CD14-positive monocyte (primary cell): ENCODE measurements at places on chromosomes 1 and 21.
A peak's percentile ranks its signal among the peaks of the same experiment; 100 is the strongest.

- H3K27me3 ChIP-seq: no peaks in the 10 kb centered on the region
- H3K4me3 ChIP-seq: no peak overlapping the region
- H3K4me1 ChIP-seq: no peaks in the 10 kb centered on the region
- no peak overlapping the region for H3K27ac ChIP-seq
Measured at GRCh38 chr1:88744142-88744541, 60.1 kb downstream of the PKN2 start.

GRCh38 chr1:241579434-241579833 lies 47.3 kb downstream of the KMO start:
- no peaks in the 10 kb centered on the region for H3K27me3 ChIP-seq
- H3K36me3 ChIP-seq: peaks cover 96% of the 10 kb centered on the region
- no peak for DNase-seq
- no peak overlapping the region for H3K4me3 ChIP-seq
- no peak overlapping the region for H3K27ac ChIP-seq

DNA sequence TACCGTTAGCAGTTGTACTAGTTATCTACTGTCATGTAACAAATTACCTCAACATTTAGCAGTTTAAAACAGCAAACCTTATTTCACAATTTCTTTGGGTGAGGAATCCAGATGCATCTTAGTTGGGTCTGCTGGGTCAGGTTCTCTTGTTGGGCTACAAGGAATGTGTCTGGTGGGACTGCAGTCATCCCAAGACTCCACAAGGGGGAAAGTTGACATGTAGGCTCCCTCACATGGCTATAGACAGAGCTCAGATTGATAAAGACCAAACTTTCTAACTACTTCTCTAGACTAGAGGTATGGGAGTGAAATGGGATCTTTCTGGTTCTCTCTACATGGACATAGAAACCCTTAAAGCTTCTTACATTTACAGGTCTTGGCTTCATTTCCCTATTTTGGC lies 160.9 kb downstream of the UCK2 start:
- no peak overlapping the region for H3K4me3 ChIP-seq
- no peaks in the 10 kb centered on the region for H3K4me1 ChIP-seq
- DNase-seq: no peak
- no peaks in the 10 kb centered on the region for H3K36me3 ChIP-seq
- H3K27ac ChIP-seq: no peak overlapping the region

- H3K4me1 ChIP-seq: no peaks in the 10 kb centered on the region
- no peak for DNase-seq
- H3K4me3 ChIP-seq: no peak overlapping the region
- H3K27ac ChIP-seq: no peak overlapping the region
- H3K27me3 ChIP-seq: no peaks in the 10 kb centered on the region
- H3K36me3 ChIP-seq: no peaks in the 10 kb centered on the region
Measured at GRCh38 chr21:46000731-46001641, 19.4 kb downstream of the COL6A1 start.

DNA sequence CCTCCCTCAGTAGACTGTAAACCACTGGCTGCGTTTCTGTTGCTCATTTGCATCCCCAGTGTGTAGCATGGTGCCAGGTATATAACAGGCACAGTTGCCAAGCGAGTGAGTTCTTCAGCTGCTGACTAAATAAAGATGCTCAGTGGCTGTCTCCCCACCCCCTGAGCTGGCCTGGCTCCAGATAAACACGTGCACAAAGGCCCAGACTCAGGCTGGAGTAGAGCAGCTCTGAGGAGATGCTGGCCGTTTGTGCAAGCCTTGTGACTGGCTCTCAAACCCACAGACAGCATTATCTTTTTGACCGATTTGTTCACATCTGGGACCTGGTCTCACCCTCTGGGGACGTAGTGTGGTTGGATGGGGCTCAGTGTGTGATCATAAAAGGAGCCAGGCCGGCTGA lies 7.1 kb downstream of the CHRNB2 start:
- H3K27me3 ChIP-seq: no peaks in the 10 kb centered on the region
- H3K4me3 ChIP-seq: no peak overlapping the region
- no peak for DNase-seq
- H3K36me3 ChIP-seq: peaks cover 17% of the 10 kb centered on the region

DNA sequence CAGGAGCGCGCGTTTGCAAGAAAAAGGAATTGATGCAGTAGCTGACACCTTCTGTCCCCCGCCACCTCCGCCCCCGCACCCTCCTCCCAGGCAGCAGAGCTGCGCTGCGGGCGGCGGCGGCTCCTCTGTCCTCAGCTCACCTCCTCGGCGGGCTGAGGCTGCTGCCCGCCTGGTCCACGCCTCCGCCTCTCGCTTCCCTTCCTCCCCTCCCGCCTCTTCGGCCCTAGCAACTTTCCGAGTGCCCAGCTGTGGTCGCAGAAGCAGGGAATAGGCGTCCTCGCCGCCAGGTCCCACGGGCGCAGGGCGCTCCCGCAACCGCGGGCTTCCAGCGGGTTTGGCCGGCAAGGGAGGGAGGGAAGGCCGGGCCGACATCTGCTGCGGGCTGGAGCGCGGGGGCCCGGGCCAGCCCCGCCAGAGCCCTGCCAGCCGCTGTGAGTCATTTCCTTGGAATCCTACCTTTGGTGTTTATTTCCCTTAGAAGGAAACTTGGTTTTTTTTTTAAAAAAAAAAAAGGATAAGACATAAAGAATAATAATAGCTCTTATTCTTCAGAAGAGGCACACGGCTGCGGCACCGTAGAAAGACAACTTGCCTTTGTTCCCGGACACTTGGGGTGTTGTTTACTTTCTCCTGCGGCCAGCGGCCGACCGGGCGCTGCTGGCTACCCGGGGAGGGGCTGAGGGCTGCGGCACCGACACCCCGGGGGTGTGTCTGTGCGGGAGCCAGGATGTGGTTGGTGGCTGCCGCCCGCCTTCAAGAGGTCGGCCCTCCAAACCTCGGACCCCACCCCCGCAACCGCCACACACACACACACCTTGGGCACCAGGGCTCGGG lies 1.1 kb downstream of the SERTAD4 start:
- DNase-seq: no peak
- no peaks in the 10 kb centered on the region for H3K4me1 ChIP-seq
- no peak overlapping the region for H3K27ac ChIP-seq
- no peak overlapping the region for H3K4me3 ChIP-seq
- H3K27me3 ChIP-seq: peaks cover 66% of the 10 kb centered on the region

DNA sequence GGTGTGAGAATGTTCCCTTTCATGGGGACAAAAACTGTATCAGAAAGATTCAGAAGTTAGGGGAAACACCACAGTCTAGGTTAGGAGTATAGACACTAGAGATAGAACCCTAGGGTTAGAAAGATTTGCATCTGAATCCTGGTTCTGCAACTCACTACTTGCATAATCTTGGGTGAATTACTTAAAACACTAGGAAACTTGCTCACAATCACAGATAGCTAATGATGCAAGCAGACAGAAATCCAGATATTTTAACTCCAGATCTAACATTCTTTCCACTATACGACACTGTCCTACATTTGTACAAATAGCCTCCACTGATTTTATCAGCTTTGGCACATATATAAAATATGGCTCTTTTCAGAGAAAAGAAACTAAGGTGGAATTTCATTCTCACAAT lies 30.8 kb upstream of the GLIS1 start:
- no peak overlapping the region for H3K4me3 ChIP-seq
- H3K4me1 ChIP-seq: no peaks in the 10 kb centered on the region
- peaks cover 42% of the 10 kb centered on the region for H3K36me3 ChIP-seq
- DNase-seq: no peak
- no peak overlapping the region for H3K27ac ChIP-seq
- no peaks in the 10 kb centered on the region for H3K27me3 ChIP-seq

GRCh38 chr21:27764056-27764455 lies 797.2 kb upstream of the ADAMTS5 start:
- no peaks in the 10 kb centered on the region for H3K27me3 ChIP-seq
- no peaks in the 10 kb centered on the region for H3K4me1 ChIP-seq
- no peak for DNase-seq
- no peak overlapping the region for H3K27ac ChIP-seq
- H3K36me3 ChIP-seq: no peaks in the 10 kb centered on the region

GRCh38 chr1:174217248-174217647 lies 57.9 kb downstream of the RABGAP1L start:
- no peaks in the 10 kb centered on the region for H3K4me1 ChIP-seq
- no peak overlapping the region for H3K4me3 ChIP-seq
- H3K27me3 ChIP-seq: no peaks in the 10 kb centered on the region
- no peak overlapping the region for H3K27ac ChIP-seq

DNA sequence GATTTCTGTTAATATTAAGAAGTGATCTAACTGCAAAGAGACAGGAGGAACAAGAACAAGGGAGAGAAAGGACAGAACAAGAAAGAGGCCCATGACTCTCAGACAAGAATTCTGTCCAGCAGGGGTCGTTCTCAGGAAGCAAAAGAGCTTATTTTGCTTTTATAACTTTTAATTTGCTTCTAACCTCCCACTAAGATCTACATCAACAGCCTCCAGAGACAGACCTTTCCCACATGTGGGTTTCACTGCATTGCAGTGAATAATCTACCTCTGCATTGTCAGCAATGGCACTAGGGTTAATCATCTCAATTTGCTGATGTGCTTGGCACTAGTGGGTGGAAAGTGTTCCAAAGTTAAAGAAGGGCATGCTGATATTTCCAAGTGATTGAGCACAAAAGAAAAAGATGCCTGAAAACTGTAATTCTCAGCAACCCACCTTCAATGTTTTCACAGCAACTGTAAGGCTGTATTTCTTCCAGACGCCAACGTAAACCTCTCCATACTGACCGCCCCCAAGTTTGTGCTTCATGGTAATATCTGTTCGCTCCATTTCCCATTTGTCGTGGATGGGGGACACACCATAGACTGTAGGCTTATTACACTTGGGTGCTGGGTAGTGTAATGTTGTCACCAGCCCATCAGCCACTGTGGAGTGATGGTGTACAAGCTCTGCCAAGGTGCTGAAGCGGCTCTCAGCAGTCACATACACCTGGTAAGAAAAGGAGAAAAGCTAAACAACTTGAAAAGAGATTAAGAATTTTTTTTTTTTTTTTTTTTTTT lies 39.5 kb downstream of the TOR3A start:
- H3K36me3 ChIP-seq: peaks cover 21% of the 10 kb centered on the region
- DNase-seq: peak; percentile 57
- H3K27ac ChIP-seq: no peak overlapping the region
- H3K4me1 ChIP-seq: no peaks in the 10 kb centered on the region
- H3K4me3 ChIP-seq: no peak overlapping the region
- no peaks in the 10 kb centered on the region for H3K27me3 ChIP-seq

DNA sequence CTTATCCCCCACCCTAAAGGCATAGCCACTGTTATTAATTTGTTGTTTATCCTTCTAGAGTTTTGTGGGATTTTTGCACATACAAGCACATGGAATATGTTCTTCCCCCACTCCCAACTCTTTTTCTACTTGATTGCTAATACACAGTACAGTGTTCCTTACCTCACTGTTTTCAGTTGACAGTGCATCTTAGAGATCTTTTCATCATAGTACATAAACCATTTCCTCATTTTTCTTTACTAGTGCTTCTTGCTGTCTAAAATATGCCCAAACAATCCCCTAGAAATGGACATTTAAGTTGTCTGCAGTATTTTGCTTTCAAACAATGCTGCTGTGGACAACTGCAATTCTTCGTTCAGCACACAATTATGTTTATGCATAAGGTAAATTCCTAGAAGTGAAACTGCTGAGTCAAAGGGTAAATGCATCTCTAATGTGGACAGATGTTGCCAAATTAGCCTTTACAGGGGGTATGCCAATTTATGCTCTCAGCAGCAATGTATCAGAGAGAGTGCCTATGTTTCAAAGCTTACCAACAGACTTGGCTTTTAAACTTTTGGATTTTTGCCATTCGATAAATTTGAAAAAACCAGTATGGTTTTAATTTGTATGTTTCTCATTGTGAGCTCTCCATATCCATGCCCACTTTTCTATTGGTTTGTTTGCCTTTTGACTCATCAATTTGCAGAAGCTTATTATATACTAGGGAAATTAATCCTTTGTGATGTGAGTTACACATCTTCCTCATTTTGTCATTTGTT lies 132.6 kb downstream of the MRPS6 start:
- no peaks in the 10 kb centered on the region for H3K36me3 ChIP-seq
- peaks cover 65% of the 10 kb centered on the region for H3K4me1 ChIP-seq
- H3K4me3 ChIP-seq: no peak overlapping the region
- peak overlapping the region; percentile 66 for H3K27ac ChIP-seq
- DNase-seq: peak; percentile 49

GRCh38 chr1:248820041-248820585 lies 5.6 kb downstream of the SH3BP5L start:
- peaks cover 86% of the 10 kb centered on the region for H3K4me1 ChIP-seq
- peak overlapping the region; percentile 99 for H3K27ac ChIP-seq
- no peaks in the 10 kb centered on the region for H3K27me3 ChIP-seq
- no peak for DNase-seq

- no peak for DNase-seq
- no peak overlapping the region for H3K4me3 ChIP-seq
- H3K27me3 ChIP-seq: no peaks in the 10 kb centered on the region
- no peak overlapping the region for H3K27ac ChIP-seq
- H3K36me3 ChIP-seq: no peaks in the 10 kb centered on the region
Measured at GRCh38 chr1:16054598-16055540, 11.3 kb downstream of the CLCNKB start.

- H3K36me3 ChIP-seq: no peaks in the 10 kb centered on the region
- DNase-seq: peak; percentile 95
- no peaks in the 10 kb centered on the region for H3K27me3 ChIP-seq
- peaks cover 96% of the 10 kb centered on the region for H3K4me1 ChIP-seq
Measured at GRCh38 chr1:165854101-165854845, 26.9 kb downstream of the UCK2 start.

DNA sequence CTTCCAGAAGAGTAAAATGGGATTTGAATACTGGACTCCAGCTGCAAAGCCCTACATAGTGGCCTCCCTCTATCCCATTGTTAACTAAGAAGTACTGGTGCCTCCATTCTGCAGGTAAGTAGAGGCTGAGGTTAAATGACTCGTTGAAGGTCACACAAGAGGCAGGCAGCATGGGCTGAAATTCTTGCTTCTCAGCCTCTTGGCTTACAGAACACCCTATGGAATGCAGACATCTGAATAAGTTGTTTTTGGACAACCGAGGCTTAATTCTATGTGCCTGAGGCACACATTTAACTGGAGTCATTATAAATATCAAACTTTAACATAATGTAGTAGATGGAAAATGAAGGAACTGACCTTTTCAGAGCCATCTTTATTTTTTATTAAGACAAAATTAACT lies 5.7 kb downstream of the DNAJC11 start:
- H3K27me3 ChIP-seq: no peaks in the 10 kb centered on the region
- H3K4me3 ChIP-seq: no peak overlapping the region
- H3K4me1 ChIP-seq: peaks cover 7% of the 10 kb centered on the region
- no peak for DNase-seq
- no peaks in the 10 kb centered on the region for H3K36me3 ChIP-seq

- peak overlapping the region; percentile 74 for H3K27ac ChIP-seq
- no peak overlapping the region for H3K4me3 ChIP-seq
- no peaks in the 10 kb centered on the region for H3K27me3 ChIP-seq
- peak; percentile 71 for DNase-seq
- H3K36me3 ChIP-seq: peaks cover 70% of the 10 kb centered on the region
Measured at GRCh38 chr1:201488830-201489589, 17.9 kb downstream of the CSRP1 start.
